ENCODE measurements at places on chromosomes 5 and 9. TPM values are rescaled to one million over a fixed set of nuclear protein-coding genes. Genes with fewer than 3 reads are reported as not detected.

The TYRP1 gene
- total RNA-seq, result 0.36 TPM

- DNase-seq, result no peak
- H3K27me3 ChIP-seq, result no peaks in the 10 kb centered on the region
- H3K4me3 ChIP-seq, result no peak overlapping the region
- H3K4me1 ChIP-seq, result peaks cover 20% of the 10 kb centered on the region
- H3K27ac ChIP-seq, result no peak overlapping the region
Measured at GRCh38 chr9:121750259-121750714, 98.9 kb downstream of the DAB2IP start.

The S100Z gene
- total RNA-seq, result not detected

The GGTA1 gene
- total RNA-seq, result not detected

The DDX46 gene
- total RNA-seq, result 20.6 TPM

The HACD4 gene
- 6.8 TPM for total RNA-seq

The HSDL2 gene
- total RNA-seq, result 44.2 TPM

GRCh38 chr5:5752844-5753243 is 330.4 kb downstream of the ICE1 start:
- H3K36me3 ChIP-seq, result no peaks in the 10 kb centered on the region
- H3K27me3 ChIP-seq, result no peaks in the 10 kb centered on the region
- no peak overlapping the region for H3K4me3 ChIP-seq
- no peaks in the 10 kb centered on the region for H3K4me1 ChIP-seq

GRCh38 chr9:20604562-20604961 is 17.7 kb downstream of the MLLT3 start:
- H3K27ac ChIP-seq, result peak overlapping the region; percentile 31
- H3K27me3 ChIP-seq, result no peaks in the 10 kb centered on the region
- no peaks in the 10 kb centered on the region for H3K36me3 ChIP-seq
- DNase-seq, result no peak

The EPB41L4A gene
- total RNA-seq, result 0.72 TPM

- H3K36me3 ChIP-seq, result no peaks in the 10 kb centered on the region
- H3K4me3 ChIP-seq, result no peak overlapping the region
- H3K27ac ChIP-seq, result no peak overlapping the region
- H3K27me3 ChIP-seq, result no peaks in the 10 kb centered on the region
- H3K4me1 ChIP-seq, result no peaks in the 10 kb centered on the region
Measured at GRCh38 chr5:89110916-89111646, 228.1 kb upstream of the MEF2C start.

The GABRB2 gene
- total RNA-seq, result 0.59 TPM

DNA sequence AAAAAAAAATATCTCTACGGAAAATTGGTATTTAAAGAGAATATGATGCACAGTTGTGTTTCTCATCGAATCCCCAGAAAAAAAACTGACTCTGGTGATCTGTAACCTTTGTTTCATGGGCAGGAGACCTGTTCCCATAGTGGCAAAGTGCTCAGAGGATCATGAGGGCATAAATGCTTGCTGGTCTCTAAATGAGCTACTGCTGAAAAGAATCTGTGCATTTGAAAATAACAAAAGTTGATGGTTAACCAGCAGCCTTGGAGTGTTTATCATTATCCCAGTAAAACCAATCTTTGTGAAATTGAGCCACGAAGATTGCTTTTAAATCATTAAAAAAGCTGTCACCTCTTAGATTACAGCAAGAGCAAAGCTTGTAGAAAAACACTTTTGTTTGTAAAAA is 775.4 kb downstream of the MTRR start:
- no peak for DNase-seq
- no peak overlapping the region for H3K27ac ChIP-seq
- no peaks in the 10 kb centered on the region for H3K36me3 ChIP-seq
- H3K4me1 ChIP-seq, result no peaks in the 10 kb centered on the region
- no peaks in the 10 kb centered on the region for H3K27me3 ChIP-seq
- no peak overlapping the region for H3K4me3 ChIP-seq

- no peak overlapping the region for H3K4me3 ChIP-seq
- no peaks in the 10 kb centered on the region for H3K27me3 ChIP-seq
- no peaks in the 10 kb centered on the region for H3K4me1 ChIP-seq
- no peak overlapping the region for H3K27ac ChIP-seq
- DNase-seq, result no peak
- peaks cover 20% of the 10 kb centered on the region for H3K36me3 ChIP-seq
Measured at GRCh38 chr9:136220017-136220729, 15.2 kb upstream of the LHX3 start.

DNA sequence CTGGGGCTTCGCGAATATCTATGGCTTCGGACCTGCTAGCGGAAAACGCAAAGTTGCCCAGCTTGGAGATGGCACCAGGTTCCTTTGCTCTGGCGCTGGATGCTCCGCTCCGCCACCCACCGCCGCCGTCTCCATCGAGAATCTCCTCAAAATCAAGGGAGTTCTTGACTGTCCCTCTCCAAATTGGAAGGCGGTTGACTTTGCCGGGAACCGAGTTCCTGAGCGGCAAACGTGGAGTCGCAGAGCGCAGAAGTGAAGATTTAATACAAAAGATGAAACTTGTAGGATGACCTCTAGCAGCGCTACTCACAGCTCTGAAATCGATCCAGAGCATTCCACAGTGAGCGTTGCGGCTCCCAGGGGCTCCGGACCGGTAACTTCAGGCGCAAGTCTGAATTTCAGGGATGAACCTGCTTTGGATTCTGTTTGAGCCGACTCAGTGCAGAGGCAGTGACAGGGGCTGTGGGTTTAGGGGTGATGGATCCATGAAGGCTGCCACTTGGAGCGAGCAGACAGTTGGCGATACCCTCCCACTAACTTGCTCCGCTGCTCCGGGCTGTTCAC is 1641.5 kb upstream of the C9orf72 start:
- no peak overlapping the region for H3K27ac ChIP-seq
- peaks cover 37% of the 10 kb centered on the region for H3K27me3 ChIP-seq
- H3K36me3 ChIP-seq, result no peaks in the 10 kb centered on the region
- no peak overlapping the region for H3K4me3 ChIP-seq
- DNase-seq, result no peak
- no peaks in the 10 kb centered on the region for H3K4me1 ChIP-seq

GRCh38 chr5:73796164-73797131 is 170.5 kb downstream of the ARHGEF28 start:
- H3K4me1 ChIP-seq, result peaks cover 37% of the 10 kb centered on the region
- peak overlapping the region; percentile 93 for H3K27ac ChIP-seq
- peak overlapping the region; percentile 1 for H3K4me3 ChIP-seq
- H3K36me3 ChIP-seq, result no peaks in the 10 kb centered on the region
- no peaks in the 10 kb centered on the region for H3K27me3 ChIP-seq

GRCh38 chr5:158123595-158123994 is 264.6 kb upstream of the CLINT1 start:
- no peaks in the 10 kb centered on the region for H3K27me3 ChIP-seq
- no peak for DNase-seq
- H3K36me3 ChIP-seq, result no peaks in the 10 kb centered on the region
- no peak overlapping the region for H3K4me3 ChIP-seq
- H3K27ac ChIP-seq, result no peak overlapping the region

The MVB12B gene
- 8.0 TPM for total RNA-seq

The ZNF658 gene
- total RNA-seq, result 7.4 TPM

DNA sequence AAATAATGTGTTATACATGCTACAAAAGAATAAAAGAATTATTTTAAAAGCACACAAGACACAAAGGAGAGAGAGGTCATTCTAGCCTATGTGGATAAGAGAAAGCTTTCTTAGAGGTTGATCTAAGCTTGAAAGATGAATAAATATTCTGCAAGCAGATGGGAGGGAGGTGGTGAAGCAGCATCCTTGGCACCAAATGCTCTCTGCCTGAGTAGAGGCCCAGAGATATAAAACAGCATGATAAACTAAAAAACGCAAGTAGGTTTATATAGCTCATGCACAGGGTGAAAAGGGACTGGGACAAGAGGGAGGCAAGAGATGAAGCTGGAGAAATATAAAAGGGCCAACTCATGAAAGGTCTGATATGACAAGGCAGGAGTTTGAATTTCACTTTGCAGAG is 283.2 kb upstream of the POU5F2 start:
- no peak for DNase-seq
- H3K36me3 ChIP-seq, result no peaks in the 10 kb centered on the region
- H3K27ac ChIP-seq, result no peak overlapping the region
- H3K4me3 ChIP-seq, result no peak overlapping the region

- H3K4me3 ChIP-seq, result no peak overlapping the region
- no peak overlapping the region for H3K27ac ChIP-seq
- peaks cover 8% of the 10 kb centered on the region for H3K4me1 ChIP-seq
Measured at GRCh38 chr5:100539519-100539918, 4.3 kb downstream of the FAM174A start.

The RELL2 gene
- total RNA-seq, result 5.1 TPM

GRCh38 chr5:80071510-80072021 is 36.4 kb downstream of the THBS4 start:
- H3K4me1 ChIP-seq, result peaks cover 15% of the 10 kb centered on the region
- no peak overlapping the region for H3K4me3 ChIP-seq
- DNase-seq, result no peak
- no peak overlapping the region for H3K27ac ChIP-seq
- H3K36me3 ChIP-seq, result no peaks in the 10 kb centered on the region

DNA sequence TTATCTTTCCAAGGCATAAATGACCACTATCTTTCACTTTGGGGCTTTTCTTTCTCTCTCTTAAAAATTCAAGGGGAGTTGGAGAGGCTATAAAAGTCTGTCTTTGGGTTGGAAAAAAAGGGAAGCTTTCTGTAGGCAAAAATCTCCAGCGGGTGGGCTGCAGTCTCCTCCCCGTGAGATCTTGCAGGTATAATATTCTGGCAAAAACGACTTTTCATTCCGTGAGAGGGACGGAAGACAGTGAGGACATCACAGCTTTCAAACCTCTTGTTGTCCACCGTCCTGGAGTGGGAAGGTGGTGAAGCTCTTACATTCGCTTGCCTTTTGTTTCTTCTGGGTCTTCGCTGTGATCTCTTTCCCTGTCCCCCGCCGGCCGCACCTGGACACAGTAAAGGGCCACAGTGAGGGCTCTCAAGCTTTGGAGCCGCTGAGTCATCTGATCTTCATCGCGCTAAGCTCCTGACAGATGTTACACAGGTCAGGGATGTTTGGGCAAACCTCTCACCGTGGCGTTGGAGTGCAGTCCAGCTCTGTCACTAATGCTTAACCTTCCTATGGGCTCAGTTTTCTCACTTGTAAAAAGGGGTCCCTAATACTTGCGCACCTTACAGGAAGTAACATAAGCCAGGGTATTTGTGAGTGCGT is 61.9 kb upstream of the MEGF10 start:
- no peak overlapping the region for H3K27ac ChIP-seq
- H3K27me3 ChIP-seq, result peaks cover 2% of the 10 kb centered on the region
- peak; percentile 59 for DNase-seq
- no peaks in the 10 kb centered on the region for H3K36me3 ChIP-seq
- peak overlapping the region; percentile 79 for H3K4me3 ChIP-seq

- H3K36me3 ChIP-seq, result no peaks in the 10 kb centered on the region
- peaks cover 5% of the 10 kb centered on the region for H3K27me3 ChIP-seq
- H3K4me3 ChIP-seq, result no peak overlapping the region
- H3K4me1 ChIP-seq, result no peaks in the 10 kb centered on the region
Measured at GRCh38 chr5:108521011-108521700, 139.3 kb upstream of the FBXL17 start.

- H3K4me1 ChIP-seq, result peaks cover 20% of the 10 kb centered on the region
- peak; percentile 94 for DNase-seq
- no peak overlapping the region for H3K4me3 ChIP-seq
Measured at GRCh38 chr9:137461663-137462395, 2.7 kb upstream of the NSMF start.

GRCh38 chr5:257148-257547 is 14.3 kb upstream of the PDCD6 start:
- no peak for DNase-seq
- no peaks in the 10 kb centered on the region for H3K27me3 ChIP-seq
- no peak overlapping the region for H3K4me3 ChIP-seq
- H3K36me3 ChIP-seq, result peaks cover 24% of the 10 kb centered on the region

The CD72 gene
- total RNA-seq, result 2.7 TPM

GRCh38 chr9:5846096-5846495 is 13.2 kb upstream of the ERMP1 start:
- no peaks in the 10 kb centered on the region for H3K36me3 ChIP-seq
- H3K4me1 ChIP-seq, result peaks cover 23% of the 10 kb centered on the region
- H3K27me3 ChIP-seq, result peaks cover 20% of the 10 kb centered on the region
- no peak overlapping the region for H3K4me3 ChIP-seq
- no peak overlapping the region for H3K27ac ChIP-seq
- no peak for DNase-seq

DNA sequence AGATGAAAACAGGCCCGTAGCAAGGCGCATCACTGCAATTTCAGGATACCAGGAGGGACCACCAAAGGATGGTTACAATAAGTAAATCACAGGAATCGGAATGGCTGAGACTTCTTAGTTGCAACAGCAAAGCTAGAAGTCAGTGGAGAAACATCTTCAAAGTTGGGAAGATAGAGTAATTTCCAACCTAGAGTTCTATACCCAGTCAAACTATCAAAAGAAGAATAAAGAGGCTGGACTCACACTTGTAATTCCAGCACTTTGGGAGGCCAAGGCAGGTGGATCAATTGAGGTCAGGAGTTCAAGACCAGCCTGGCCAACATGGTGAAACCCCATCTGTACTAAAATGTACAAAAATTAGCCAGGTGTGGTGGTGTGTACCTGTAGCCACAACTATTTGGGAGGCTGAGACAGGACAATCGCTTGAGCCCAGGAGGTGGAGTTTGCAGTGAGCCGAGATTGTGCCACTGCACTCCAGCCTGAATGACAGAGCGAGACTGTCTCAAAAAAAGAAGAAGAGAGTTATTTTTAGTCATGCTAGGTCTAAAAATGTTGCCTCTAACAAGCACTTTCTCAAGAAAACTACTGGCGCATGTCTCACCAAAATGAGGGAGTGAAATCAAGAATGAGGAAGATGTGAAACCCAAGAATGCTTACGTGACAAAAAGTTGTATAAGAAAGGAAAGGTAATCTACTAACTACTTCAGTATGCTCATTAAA is 267.7 kb downstream of the DENND1A start:
- no peaks in the 10 kb centered on the region for H3K36me3 ChIP-seq
- no peaks in the 10 kb centered on the region for H3K4me1 ChIP-seq
- DNase-seq, result no peak
- H3K4me3 ChIP-seq, result no peak overlapping the region

All from osteoblast (primary cell).